ENCODE measurements at places on chromosomes 7 and 10.

GRCh38 chr7:134468475-134468874 lies 9.6 kb upstream of the AKR1B1 start:
- DNase-seq: no peak

DNA sequence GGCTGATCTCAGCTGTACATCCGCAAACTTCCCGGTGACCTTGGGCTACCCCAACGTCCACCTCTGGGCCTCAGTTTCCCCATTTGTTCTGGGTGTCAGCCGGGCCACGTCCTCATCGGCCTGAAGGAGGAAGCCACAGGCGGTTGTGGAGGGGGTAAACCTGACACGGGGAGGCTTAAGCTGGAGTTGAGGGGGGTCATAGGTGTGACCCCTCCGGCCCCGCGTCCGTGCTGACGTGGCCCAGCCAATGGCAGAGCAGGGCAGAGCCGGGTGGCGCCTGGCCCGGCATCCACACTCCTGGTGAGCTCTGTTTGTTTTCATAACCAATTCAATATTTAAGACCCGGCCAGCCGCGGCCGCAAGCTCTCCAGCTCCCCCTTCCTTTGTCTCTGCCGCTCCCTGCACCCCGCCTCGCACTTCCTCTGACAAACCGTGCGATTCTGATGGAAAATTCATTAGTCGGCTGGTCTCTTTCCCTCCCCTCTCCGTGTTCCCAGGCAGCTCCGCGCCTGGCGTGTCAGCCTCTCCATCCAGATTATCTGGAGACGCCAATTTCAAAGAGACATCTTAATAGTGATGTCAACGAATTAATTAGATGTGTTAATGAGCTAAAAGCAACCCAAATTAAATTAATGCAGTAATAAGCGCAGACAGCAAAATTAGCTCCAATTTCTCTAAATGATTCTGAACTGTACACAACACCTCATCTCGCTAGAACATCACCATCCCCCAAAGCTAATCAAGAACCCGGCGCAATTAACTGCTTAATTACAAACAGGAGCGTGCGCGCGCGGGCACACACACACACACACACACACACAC lies 55.4 kb downstream of the MICALL2 start:
- DNase-seq: peak; percentile 69

DNA sequence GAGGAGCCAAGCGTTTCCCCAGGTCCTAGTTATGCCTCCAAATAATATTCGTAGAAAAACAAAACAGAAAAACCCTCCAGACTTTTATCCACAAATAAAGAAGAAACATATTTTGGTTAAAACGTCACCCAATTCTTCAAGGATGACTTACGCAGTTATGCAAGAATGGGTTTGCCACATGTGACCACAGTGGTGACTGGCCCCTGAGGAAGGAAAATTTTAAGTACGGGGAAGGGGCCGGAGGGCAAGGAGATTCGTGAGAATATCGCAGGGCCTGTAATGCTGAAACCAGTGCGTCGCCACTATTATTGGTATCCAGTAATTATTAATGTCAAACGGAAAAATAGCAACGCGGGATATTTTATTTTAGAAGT lies 537 bp upstream of the MRPS24 start:
- peak; percentile 93 for DNase-seq

- peak; percentile 52 for DNase-seq
Measured at GRCh38 chr10:21078410-21079329, 181.6 kb upstream of the NEBL start.
